ENCODE measurements at places on chromosomes 12 and 14.

DNA sequence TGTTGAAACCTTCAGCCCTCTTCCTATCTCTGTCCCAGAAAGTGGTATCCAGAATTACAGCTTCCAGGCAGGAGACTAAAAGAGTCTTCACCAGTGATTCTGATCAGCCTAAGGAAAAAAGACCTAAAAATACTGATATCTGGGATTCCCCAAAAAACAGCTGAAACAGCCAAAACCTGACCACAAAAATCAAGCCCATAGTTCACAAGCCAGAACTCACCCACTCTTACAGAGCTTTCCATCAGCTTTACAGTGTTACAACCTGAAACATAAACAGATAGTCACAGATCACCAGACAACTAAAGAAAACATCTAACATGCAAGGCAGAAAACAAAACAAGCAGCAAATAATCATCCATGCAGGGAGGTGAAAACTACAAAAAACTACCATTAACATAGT, 26.0 kb upstream of the TSPAN8 start:
- no peak for DNase-seq

DNA sequence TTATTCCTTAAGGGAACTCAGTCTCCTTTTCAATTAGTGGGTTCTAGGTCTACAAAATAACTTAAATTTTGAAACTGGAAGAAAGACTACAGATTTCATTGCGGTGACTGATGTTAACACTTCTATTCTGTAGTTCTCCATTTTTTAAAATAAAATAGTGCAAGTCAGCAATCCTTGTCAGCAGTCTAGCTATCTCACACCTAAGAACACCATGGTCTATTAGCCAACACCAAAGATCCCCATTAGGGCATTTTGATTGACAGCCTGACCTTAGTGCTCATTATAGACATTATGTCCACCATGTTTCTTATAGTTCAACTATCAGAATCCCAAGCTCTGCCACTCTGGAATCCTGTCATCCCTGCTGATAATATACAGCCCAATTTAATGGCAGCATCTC, 27.4 kb downstream of the GPR65 start:
- no peak for DNase-seq

DNA sequence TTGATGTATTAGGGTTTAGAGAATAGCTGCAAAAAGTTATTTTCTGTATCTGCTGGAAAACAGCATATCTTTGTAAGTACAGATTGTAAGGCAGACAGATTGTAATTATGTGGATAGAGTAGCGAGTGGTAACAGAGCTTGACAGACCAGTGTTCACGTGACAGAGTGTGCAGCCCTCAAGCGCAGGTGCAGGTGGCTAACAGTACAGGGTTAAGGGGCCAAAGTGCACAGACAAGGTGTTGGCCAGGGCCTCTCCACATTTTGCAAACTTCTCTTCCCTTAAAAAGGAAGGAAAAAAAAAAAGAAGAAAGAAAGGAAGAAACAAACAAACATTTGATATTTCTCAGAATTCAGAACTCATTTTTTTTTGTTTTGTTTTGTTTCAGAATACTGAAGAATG, 25.2 kb upstream of the KLHL42 start:
- DNase-seq = no peak

DNA sequence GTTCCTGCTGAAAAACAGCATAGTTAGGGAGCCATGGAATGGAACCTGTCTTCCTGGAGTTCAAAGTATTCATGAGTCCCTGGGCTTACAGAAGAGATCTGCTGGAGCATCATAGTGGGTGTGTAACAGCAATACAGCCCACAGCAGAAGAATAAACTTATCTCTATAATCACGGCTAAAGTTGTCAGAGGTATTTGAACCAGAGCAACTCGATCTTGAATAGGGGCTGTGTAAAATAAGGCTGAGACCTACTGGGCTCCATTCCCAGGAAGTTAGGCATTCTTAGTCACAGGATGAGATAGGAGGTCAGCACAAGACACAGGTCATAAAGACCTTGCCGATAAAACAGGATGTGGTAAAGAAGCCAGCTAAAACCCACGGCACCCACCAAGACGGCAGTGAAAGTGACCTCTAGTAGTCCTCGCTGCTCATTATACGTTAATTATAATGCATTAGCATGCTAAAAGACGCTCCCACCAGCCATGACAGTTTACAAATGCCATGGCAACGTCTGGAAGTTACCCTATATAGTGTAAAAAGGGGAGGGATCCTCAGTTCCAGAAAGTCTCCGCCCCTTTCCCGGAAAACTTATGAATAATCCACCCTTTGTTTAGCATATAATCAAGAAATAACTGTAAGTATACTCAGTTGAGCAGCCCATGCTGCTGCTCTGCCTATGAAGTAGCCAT, 223.4 kb downstream of the PCNX1 start:
- no peak for DNase-seq

DNA sequence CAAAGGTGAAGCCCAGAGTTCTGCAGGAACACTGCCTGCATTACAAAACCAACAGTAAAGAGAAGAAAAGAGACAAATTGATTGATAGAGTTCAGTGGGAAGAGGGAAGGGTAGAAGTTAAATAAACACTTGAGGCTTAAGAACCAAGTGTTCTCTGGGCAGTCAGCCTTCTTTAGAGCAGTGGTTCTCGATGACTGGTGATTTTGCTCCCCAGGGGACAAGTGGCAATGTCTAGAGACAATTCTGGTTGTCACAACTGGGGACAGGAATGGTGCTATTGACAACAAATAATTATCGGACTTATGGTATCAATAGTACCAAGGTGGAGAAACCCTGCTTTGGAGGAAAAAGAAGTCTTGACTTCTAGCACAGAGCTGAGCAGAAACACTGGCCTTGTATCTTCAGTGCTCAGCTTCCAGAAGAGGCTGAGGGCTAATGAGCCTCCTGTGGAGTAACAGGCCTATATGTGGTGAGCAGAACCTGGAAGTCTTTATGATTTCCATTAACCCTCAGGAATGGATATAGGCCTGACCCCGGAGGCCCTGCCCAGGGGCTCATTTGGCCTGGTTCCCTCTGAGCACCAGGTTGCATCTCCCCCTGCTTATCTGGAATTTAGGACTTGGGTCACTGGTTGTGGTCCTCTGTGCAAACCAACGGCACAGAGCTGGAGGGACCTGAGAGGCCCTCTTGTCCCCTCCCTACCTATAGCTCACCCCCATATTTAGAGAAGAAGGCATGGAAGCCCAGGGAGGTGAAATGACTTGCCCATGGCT, 204.6 kb upstream of the PWP1 start:
- peak; percentile 24 for DNase-seq

DNA sequence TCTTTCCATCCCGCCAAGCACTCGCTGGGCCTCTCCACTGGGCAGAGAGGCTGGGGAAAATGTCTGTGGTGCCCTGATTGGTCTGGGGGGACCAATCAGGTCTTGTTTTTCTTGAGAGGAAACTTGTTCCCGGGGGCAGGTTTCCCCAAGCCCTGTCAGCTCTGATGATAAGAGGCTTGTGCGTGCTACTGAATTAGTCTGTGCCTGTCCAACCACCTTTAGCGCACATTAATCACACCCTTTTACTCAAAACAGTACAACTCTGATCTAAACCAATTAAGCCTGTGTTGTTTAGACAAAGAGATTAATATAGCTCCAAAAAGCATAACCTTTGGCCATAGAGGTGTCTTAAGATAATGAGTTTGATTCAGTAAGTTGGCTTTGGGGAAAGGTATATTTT, 580.4 kb downstream of the VRK1 start:
- no peak for DNase-seq

GRCh38 chr12:53198486-53199110, 8.5 kb downstream of the ITGB7 start:
- DNase-seq = no peak

GRCh38 chr14:71264260-71264659, 357.0 kb downstream of the PCNX1 start:
- no peak for DNase-seq

GRCh38 chr14:35342489-35343010, 50.4 kb downstream of the PSMA6 start:
- no peak for DNase-seq

- DNase-seq = no peak
Measured at GRCh38 chr14:99028521-99028920, 243.5 kb downstream of the BCL11B start.
